RPMI8226 (cell line): ENCODE measurements at places on chromosomes 6 and 20.
A peak's percentile ranks its signal among the peaks of the same experiment; 100 is the strongest.

- no peak for DNase-seq
These were observed 74.1 kb upstream of the TCF21 start for GRCh38 chr6:133814797-133815196.

DNA sequence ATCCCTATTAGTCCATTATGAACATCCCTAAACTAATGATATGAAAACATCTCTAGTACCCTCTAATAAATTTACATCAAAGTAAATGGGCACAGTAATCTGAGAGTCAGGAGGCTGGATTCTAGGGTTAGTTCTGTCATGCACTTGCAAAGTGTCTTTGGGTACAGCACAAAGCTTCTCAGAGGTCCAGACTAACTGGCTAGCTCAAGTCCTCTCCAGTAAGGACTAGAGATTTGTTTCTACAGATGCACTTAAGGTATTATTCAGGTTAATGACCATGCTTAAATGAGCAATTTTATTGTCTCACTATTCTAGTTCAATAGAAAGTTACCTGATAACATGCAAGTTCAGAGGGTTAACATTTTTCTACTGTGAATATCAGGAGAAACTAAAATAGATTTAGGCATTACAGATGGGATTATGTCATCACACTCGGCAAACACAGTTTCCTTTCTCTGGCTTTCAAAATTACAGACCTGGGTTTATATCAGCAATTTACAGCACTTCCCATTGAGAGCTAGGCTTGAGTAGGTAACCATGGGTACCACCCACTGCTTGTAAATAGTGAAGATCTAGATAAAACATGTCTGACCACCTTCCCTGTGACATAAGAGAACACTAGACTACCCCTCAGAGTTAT, 402.9 kb upstream of the RUNX2 start:
- DNase-seq: no peak

- DNase-seq: no peak
These were observed 138.8 kb upstream of the JARID2 start for GRCh38 chr6:15106958-15107643.

DNA sequence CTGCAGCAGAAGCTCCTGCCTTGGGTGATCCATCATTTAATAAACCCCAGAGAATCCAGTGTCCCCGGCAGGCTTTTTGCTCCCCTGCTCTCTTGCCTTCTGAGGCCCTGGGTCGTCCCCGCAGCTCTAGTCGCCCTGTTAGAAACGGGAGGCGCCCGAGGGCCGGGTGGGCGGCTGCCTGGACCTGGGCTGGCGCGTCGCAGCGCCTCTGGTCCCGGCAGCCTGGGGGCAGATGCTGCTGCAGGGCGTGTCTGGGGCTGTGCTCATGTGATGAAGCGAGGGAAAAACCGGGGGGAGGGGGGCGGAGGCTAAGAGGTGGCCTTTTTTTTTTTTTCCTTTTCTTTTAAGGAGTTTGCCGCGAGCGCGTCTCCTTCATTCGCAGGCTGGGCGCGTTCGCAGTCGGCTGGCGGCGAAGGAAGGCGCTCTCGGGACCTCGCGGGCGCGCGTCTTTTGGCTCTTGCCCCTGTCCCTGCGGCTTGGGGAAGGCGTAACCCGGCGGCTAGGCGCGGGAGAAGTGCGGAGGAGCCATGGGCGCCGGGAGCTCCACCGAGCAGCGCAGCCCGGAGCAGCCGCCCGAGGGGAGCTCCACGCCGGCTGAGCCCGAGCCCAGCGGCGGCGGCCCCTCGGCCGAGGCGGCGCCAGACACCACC, 394 bp downstream of the AKAP12 start:
- peak; percentile 9 for DNase-seq

DNA sequence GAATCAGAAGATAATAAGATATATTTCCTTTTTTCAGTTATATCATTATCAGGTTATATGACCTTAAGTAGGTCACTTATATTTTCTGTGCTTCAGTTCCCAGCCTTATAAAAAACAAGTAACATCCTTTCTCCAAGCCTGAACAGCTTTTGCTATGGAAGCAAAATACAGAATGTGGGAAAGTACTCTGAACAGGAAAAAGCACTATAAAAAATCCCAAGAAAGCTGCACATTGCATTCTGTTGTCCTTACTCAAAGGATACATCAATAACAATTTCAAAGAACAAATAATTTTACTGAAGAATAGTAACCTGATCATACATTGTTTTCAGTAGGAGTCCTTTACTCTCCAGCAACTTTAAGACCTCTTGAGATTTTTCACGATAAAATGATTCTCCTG, 56.4 kb downstream of the SLC35A1 start:
- no peak for DNase-seq

- no peak for DNase-seq
These were observed 551.1 kb upstream of the SYNCRIP start for GRCh38 chr6:86193821-86194220.

- DNase-seq: peak; percentile 20
These were observed 95.4 kb upstream of the DEFB112 start for GRCh38 chr6:50145125-50145524.

- DNase-seq: no peak
These were observed 9.4 kb upstream of the ADTRP start for GRCh38 chr6:11788043-11788442.
